Activated naive CD8-positive, alpha-beta T cell treated with anti-CD3 and anti-CD28 coated beads for 36 hours (primary cell): ENCODE measurements at places on chromosomes 7 and 10.

GRCh38 chr10:24822590-24822989 is 98.9 kb upstream of the ARHGAP21 start:
- peak; percentile 38 for DNase-seq

GRCh38 chr10:35316218-35316967 is 19.9 kb upstream of the CCNY start:
- DNase-seq: no peak

DNA sequence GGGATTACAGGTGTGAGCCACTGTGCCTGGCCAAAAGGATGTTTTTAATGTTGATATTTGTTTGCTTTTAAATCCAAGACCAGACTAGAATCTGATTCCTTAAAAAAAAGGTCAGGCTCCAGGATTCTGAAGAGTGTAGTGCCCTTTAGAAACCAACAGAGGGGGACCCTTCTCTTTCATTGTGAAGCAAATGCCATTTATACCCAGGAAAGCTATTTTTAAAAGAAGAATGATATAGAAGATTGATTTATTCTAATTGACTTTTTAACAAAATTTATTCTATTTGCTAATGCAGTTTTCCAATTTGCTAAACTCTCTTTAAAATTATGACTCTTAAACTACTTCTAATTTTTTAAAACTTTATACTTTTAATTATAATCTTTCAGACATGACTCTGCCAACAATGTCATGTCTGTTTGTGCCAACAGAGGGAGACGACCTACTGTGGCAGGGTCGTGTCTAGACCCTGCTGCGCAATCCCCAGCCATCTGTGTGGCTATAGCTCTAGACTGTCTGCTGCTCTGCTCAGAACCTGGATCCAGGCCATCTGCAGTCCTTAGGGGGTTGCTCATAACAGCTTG is 201.0 kb upstream of the IMMP2L start:
- no peak for DNase-seq

GRCh38 chr10:98519841-98520240 is 73.1 kb upstream of the HPS1 start:
- DNase-seq: no peak

- DNase-seq: no peak
These were observed 184.3 kb upstream of the ITGB1 start for GRCh38 chr10:33142295-33142694.

GRCh38 chr7:100640517-100641440 is 573 bp downstream of the TFR2 start:
- no peak for DNase-seq

GRCh38 chr7:80724249-80724871 is 85.9 kb downstream of the CD36 start:
- no peak for DNase-seq

GRCh38 chr10:33345236-33345635 is 10.8 kb upstream of the NRP1 start:
- no peak for DNase-seq

DNA sequence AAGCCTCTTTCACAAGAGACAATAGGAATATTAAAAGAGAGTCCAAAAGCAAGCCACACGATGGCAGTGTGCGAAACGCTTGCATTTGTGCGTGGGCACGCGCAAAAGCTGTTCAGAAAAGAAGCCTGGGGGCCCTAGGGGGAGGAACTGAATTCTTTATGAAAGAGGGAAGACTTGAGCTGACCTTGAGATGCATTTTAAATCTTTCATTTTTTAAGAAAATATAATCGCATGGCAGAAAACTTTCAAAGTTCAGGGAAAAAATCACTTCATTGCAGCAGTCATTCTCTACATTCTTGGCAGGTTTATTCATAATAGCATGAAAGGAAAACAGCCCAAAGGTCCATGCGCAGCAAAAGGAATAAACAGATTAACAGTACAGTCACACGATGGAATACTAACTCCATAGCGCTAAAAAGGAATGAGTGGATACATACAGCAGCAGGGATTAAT is 206.5 kb upstream of the PRKCQ start:
- no peak for DNase-seq

DNA sequence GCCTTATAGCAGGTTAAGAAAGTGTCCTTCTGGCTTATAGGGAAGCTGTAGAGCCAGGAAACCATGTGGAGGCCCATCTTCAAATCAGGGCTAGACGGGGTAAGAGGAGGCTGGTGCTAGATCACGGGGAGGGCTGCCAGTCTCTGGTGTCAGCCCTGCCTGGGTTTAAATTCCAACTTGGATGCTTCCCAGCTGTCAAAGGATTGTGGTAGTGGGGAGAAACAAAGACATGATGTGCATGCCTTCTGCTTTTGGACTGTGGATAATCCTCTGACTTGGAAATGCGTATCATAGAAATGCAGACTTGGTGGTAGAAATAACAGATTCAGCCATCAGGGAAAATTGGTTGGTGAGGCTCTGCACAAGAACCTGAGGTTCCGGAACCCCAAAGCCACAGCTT is 325.6 kb downstream of the PHTF2 start:
- DNase-seq: no peak

- no peak for DNase-seq
These were observed 14.0 kb upstream of the BLNK start for GRCh38 chr10:96285331-96285752.

DNA sequence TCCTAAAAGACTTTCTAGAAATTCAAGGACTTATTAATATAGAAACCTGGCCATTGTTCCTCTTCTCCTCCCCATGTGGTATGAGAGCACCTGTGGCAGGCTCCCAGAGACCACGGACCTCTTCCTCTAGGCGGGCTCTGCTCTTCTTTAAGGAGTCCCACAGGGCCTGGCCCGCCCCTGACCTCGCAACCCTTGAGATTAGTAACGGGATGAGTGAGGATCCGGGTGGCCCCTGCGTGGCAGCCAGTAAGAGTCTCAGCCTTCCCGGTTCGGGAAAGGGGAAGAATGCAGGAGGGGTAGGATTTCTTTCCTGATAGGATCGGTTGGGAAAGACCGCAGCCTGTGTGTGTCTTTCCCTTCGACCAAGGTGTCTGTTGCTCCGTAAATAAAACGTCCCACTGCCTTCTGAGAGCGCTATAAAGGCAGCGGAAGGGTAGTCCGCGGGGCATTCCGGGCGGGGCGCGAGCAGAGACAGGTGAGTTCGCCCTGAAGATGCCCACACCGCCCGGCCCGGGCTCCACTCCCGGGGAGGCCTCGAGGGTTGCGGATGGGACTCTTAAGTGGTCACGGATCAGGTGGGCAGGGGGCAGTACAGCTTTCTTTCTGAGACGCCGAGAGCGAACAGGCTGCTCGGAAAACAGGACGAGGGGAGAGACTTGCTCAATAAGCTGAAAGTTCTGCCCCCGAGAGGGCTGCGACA is at the start of gene SLC26A4:
Gene SLC26A4 (plus strand): TSS at position 448 of the 700 bp plus-strand sequence. CDS start 814 bp downstream, outside the sequence.
- peak; percentile 50 for DNase-seq

DNA sequence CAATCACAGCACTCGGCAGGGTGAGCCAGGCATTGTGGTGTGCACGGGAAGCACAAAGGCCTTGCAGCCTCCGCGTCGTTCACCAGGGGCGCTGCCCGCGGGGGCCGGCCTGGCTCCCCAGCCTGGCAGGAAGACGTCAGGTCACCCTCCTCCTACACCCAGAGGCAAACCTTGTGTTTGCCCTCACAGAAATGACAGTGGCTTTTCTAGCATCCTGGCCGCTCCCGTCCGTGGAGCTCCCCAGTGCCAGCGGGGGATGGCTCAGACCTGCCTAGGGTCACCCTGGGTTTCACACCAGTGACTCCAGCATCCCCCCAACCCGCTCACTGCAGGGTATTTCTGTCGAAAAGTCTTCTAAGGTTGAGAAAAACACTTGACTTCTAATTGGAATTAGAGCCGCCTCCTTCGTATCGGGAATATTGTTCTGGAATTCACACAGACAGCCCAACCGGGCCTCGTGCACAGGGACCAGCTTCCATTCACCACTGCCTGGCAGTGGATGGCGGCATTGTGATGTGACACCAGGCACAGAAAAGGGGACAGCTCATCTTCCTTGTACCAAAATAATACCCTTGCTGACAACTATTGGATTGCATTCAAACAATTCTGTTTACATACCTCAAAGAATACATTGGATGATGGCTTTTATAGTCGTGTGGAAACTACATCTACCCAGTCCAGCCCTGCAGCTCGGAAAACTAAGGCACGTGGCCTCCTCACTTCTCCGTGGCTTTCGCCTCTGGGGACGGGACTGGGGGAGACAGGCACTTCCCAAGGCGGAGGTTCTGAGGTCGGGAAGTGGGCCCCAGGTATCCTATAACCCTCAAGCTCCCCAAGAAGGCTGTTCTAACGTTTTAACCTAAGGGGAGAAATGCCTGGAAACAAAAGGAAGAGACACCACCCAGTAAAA is 109.0 kb downstream of the EBF3 start:
- DNase-seq: no peak

GRCh38 chr7:5713124-5713912 is 68.1 kb downstream of the RNF216 start:
- no peak for DNase-seq

DNA sequence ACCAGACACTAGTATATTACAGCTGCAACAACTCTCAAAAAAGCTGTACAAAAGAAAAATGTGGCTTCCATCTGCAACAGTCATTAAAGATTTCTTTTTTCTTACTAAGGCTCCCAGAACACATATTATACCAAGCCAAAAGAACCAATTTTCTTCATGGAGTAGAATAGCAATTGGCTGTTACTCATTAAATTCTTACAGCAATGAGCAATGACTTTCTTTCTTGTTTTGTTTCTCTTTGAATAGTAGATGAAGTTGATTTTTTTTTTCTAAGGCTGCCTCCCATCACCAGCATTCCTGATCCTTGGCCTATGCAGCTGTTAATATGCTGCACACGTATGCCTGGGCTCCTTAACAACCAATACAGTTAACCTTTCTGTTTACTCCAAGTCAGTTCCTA is 36.6 kb upstream of the SPOCK2 start:
- DNase-seq: no peak

DNA sequence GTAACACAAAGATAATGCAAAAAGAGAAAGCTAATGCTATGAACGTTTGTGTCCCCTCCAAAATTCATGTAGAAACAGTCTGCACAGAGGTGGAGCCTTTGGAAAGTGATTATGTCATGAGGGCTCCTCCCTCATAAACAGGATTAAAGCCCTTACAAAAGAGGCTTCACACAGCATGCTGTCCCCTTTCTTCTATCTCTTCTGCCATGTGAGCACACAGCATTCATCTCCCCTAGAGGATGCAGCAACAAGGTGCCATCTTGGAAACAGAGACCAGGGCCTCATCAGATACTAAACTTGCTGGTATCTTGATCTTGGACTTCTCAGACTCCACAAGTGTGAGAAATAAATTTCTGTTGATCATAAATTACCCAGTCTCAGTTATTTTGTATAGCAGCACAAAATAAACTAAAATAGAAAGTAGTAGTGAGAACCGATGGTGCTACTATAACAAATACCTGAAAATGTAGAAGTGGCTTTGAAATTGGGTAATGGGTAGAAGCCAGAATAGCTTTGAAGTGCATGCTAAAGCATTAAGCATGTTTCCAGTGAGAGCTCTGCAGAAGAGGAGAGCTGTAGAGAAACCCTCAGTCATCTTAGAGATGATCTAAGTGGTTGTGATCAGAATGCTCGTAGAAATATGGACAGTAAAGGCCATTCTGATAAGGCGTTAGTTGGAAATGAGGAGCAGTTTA is 108.7 kb downstream of the DNAJC1 start:
- DNase-seq: no peak

GRCh38 chr7:137789215-137789882 is 57.4 kb downstream of the DGKI start:
- DNase-seq: no peak

GRCh38 chr7:151663382-151664100 is 143.8 kb upstream of the RHEB start:
- DNase-seq: no peak

DNA sequence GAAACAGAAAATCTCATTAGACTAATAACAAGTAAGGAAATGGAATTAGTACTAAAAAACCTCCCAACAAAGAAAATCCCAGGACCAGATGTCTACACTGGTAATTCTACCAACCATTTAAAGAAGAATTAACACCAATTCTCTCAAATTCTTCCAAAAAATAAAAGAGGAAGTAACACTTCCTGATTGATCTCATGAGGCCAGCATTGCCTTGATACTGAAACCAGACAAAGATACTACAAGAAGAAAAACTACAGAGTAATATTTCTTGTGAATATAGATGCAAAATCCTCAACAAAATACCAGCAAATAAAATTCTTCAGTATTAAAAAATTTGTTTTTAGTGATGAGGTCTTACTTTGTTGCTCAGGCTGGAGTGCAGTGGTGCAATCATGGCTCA is 21.3 kb downstream of the GCK start:
- no peak for DNase-seq

- no peak for DNase-seq
These were observed 8.4 kb downstream of the LRRC4 start for GRCh38 chr7:128022631-128023532.

- peak; percentile 32 for DNase-seq
These were observed 48.7 kb downstream of the GPR141 start for GRCh38 chr7:37732253-37732652.

DNA sequence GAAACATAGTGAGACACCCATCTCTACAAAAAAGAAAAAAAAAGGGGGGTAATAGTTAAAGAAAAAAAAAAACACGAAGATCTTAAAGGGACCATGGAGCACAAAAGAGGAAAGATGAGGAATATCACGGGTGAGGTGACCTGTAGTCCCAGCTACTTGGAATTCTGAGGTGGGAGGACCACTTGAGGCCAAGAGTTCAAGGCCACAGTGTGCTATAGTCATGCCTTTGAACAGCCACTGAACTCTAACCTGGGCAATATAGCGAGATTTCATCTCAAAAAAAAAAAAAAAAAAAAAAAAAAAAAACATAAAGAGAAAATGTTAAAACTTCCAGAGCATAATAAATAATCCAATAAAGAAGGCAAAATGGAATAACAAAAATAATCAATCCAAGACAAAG is 23.6 kb downstream of the AKR1D1 start:
- DNase-seq: no peak

DNA sequence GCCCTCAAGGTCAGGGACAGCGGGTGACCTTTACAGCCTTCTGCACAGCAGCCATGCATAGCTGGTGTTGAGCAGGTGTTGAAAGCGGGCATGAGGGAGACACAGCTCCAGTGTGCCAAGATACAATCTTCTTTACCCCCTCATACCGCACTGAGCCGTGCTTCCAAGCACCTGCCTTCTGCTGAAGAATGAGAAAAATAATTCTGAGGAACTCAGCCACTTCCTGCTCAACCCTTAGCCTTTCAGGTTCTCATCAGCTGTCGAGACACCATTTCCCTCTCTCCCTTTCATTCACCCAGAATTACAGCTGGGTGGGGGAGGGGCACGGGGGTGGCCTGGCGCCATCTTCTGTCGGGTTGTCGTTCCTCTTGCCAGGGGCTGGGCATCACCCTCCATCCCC is 58.6 kb downstream of the COL13A1 start:
- no peak for DNase-seq

GRCh38 chr7:39127058-39127457 is 149.3 kb downstream of the POU6F2 start:
- DNase-seq: no peak

GRCh38 chr7:22935269-22935668 is 78.7 kb downstream of the HYCC1 start:
- DNase-seq: no peak

DNA sequence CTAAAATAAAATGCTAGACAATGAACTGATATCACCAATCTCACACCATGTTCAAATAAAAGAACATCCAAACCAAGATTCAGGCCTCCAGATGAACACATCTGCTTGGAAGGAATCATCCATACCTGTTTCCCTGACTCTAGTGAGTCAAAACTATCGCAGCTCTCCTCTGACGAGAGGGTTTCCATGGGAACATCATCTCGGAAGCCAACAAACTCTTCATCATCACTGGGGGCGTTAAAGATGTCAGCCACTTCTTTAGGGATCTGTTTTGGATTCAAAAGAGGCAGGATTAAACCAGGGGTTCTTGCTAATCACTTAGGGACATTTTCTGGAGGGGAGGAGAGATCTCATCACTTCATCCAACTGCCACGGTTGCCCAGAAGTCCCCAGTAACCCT is 29.1 kb downstream of the CDCA7L start:
- DNase-seq: no peak

GRCh38 chr10:107425931-107426553 is 261.5 kb upstream of the SORCS1 start:
- DNase-seq: no peak
